NCI-H524 (cell line): ENCODE measurements at places on chromosomes 13 and 19.

DNA sequence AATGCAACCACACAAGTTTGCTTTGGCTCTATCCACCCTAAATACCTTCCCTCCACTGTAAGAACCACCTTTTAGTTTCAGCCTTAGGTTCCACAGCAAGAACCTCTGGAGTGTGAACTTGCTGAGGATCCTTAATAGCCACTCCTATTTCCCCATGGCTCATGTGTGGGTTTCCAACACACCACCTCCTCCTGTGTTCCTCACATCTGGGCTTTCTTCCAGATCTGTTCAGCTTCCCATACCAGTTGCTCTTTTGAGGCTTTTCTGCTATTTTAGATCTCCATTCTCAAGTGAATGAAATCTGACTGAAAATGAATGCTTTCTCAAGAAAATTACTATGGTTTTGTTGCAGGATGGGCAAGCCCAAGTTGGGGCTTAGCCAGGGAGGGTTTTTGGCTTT is 104.8 kb upstream of the MIR17HG start:
- no peak for DNase-seq

GRCh38 chr13:79671420-79671819 is 190.5 kb downstream of the NDFIP2 start:
- DNase-seq, result no peak

DNA sequence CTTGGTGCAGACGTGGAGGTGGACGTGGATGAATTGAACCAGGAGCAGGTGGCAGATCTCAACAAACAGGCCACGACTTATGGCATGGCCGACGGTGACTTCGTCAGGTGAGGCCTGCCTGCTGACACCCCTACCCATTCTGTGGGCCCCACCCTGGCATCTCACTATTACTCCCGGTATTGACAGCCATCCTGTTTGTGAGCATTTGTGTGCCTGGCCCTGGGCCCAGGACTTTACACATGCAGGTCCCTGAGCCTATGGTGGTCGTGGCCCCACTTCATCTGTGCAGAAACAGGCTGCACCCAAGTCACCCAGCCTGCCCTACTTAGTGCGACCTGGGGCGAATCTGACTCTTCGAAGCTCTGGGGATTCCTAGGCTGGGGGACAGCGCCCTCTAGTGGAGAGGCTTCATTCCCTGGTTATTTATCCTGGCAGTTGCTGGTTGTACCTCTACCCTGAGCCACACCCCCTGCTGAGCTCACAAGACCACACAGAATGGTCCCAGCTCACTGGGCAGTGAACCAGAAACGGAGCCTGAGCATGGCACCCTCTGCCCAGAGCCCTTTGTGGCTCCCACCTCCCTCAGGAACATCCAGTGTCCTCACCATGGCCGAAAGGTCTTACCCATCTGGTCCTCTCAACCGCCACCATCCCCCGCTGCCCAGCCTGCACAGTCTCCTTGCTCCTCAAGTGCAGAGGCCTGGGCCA is 16.9 kb downstream of the ZNF296 start:
- peak; percentile 27 for DNase-seq

GRCh38 chr19:2233601-2234280 is 2.4 kb downstream of the PLEKHJ1 start:
- no peak for DNase-seq

DNA sequence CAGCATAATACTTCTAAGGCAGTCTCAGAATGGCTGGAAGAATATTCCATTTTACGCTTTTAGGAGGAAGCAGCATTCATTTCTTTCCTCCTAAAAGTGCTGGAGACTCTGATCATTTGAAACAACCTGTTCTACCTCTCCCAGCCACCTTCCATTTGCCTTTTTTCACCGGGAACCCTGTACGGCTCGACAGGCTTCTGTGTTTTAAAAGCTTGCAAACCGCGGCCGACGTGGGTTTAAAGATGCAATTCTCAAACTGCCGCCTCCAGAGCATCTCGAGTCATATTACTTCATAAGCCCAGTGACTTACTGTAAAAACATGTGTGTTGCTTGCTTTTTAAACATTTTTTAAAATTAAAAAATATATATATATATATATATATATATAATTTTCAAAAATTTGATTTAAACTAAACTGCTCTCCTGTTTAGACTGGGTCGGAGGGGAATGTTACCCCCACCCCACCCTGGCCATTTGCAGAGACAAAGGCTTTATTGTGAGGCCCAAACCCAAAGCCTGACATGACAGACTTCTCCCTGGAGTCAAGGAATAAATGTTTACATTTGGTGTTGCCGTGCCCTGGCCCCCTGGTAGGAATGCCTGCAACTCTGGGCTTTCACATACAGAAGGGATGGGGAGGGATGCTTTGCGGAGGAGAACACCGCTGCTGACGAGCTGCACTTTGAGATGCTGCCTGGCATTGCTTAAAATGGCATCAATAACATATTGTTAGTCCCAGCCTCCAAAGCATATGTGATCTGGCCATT is 30.4 kb downstream of the ZNF536 start:
- DNase-seq, result no peak

DNA sequence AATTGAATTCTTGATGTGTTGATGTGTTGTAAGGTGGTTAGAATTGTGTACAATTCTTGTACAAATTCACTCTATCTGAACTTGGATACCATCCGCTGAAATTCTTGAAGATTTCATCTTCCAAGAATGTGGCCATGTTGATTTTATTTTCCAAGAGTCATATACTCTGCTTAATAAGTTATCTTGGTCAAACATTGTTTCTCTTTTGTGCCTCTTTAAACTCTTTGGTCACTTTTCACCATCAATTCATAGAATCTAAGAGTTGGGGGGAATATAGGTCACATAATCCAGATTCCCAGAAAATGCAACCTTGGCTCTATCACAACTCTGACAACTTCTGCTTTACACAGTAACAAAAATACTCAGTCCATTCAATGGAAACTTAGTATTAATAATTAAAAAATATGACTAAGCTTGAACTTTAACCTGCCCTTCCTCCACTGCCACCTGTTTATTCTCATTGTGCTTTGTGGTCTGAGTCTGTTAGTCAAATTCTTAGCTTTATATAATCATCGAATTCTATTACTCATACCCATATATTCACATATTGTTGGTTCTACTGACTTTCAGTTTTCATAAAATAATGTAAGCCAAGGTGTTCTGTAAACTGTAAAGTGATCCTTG is 373.2 kb downstream of the LMO7 start:
- DNase-seq, result no peak

- no peak for DNase-seq
These were observed 2.1 kb downstream of the CALM3 start for GRCh38 chr19:46603195-46603637.

- no peak for DNase-seq
These were observed 148.5 kb downstream of the GPC5 start for GRCh38 chr13:91546900-91547299.

GRCh38 chr13:105798541-105798940 is 736.9 kb downstream of the EFNB2 start:
- DNase-seq, result peak; percentile 64

DNA sequence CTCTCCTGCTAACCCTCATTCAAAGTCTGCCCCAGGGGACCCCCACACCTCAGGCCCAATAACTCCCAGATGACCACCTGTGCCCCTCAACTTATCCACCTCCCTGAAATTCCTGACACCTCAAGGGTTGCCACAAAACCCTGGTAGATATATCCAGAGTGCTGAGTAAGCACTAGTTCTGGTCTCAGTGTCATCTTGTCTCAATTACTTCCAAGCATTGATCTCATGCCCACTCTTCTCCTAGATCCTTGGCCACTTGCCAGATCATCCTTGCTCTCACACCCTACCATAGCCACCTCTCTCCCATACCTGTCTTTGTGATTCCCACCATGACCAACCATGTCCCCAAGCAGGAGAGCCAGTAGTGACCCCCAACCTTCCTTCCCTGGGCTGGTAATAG is 2.0 kb downstream of the ZNF416 start:
- DNase-seq, result no peak

DNA sequence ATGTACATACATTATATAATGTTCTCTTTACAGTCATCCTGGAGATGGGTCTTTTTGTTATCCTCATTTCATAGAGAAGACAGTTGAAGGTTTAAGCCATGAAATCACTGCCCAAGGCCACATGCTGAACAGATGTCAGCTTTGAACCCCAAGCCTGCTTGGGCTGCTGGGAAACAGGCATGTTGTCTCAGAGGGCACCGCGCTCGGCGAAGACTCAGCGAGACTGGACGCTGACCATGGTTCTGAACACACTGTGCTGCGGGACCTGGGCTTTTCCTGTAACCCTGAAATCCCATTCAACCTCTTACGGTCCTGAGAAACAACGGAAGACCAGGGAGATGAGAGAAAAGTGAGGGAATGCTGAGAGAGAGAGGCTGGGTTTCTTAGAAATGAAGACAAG is 27.3 kb downstream of the LRFN3 start:
- DNase-seq, result no peak

DNA sequence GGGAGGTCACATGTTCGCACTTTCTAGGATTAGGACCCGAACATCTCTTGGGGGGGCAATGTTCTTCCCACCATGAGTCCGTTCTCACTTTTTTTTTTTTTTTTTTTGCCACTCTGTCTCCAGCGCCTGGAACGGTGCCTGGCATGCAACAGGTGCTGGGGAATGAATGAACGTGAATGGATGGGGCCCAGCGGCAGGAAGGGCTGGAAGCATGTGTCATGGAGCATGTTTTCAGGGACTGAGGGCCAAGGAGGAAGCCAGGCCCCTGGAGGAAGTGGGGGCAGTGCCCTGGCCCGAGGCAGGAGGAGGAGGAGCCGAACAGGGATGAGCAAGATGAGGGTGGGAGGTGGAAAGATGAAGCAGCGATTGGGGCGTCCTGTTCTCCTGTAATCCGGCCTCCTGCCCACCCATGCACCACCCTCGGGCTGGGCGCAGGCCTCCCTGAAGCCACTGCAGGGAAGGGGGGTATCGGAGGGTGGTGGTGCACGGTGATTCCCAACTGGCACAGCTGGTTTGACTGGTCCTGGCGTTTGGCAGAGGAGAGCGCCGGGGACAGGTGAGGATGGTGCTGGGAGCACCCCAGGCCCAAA is 8.8 kb upstream of the SULT2B1 start:
- DNase-seq, result no peak

DNA sequence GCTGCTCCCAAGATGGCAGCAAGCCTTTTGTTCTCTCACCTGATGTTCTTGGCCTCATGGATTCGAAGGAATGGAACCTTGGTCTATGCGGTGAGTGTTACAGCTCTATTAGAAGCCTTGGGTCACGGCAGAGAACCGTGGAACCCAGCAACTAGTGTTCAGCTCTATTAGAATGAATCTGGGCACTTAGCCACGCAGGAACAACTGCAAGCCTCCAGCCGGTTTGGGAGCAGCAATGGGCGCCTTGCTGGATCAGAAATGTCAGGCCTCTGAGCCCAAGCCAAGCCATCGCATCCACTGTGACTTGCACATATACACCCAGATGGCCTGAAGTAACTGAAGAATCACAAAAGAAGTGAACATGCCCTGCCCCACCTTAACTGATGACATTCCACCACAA is 1100.7 kb upstream of the PRR20A start:
- DNase-seq, result no peak
